Spleen (tissue), 13 donors: ENCODE measurements at places on chromosomes 16 and 17. TPM values are rescaled to one million over a fixed set of nuclear protein-coding genes. Genes with fewer than 3 reads are reported as not detected.

ATP2A1 gene
- total RNA-seq: 0.64 TPM

NOS2 gene
- 0.23 TPM for total RNA-seq

MSL1 gene
- total RNA-seq: 116 TPM

IFT20 gene
- 31.1 TPM for total RNA-seq

AFMID gene
- total RNA-seq: 27.0 TPM

ZPBP2 gene
- total RNA-seq: not detected

DNA sequence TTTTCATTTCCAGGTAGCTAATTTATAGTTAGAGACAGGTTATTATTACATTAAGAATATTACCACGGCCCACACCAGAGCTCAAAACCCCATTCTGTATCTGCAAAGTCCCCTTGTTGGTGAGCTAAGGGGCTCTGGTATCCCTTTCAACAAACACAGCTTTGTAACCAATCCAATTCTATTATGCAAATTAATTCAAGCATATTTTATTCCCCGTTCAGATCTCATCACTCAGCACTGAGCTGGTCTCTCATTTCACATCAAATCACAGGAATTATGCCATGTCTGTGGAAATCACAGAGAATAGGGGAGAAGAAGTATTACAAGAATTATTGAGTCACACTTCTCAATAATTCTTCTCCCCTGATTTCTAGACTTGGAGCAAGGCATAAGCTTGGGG is 111.7 kb downstream of the CDH11 start:
- no peak overlapping the region for H3K4me3 ChIP-seq
- no peaks in the 10 kb centered on the region for H3K27me3 ChIP-seq
- no peaks in the 10 kb centered on the region for H3K36me3 ChIP-seq
- DNase-seq: no peak

DNA sequence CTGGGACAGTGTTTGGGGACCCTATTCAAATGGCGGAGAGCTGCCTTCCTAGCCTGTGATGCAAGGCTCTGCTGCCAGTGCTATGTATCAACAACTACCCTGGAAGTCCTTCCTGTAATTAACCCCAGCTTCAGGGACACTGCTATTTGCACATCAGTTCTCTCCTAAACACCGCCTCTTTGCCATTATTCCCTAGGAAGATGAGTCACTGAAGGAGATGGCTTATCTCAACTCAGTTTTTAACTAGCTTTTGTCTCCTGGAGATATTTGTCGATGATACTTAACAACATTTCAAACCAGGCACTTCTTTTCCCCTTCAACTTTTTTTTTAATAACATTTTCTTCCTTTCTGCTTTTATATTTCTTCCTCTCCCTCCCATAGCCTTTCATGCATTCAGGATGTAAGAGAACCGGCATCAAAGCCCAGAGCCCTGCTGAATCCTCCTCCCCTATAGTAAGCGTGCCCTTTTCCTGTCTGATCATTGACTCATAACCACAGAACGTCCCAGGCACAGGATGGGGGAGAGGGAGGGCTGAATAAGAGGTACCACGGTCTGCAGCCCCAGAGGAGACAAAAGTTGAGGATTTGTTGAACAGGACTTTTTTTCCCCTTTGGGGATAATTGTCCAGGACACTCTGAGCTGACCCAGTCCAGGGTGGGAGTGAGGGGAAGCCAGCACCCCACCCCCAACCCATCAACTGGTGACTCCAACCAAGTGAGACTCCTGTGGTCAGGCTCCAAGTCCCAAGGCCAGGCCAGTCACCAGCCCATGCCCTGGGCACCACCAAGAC is 387.8 kb upstream of the SALL1 start:
- H3K36me3 ChIP-seq: no peaks in the 10 kb centered on the region
- no peak overlapping the region for H3K27ac ChIP-seq
- no peak for DNase-seq
- no peaks in the 10 kb centered on the region for H3K4me1 ChIP-seq

- no peaks in the 10 kb centered on the region for H3K36me3 ChIP-seq
- DNase-seq: peak; percentile 78
- no peak overlapping the region for H3K27ac ChIP-seq
Measured at GRCh38 chr17:82330322-82331239, 3.0 kb downstream of the SECTM1 start.

DNA sequence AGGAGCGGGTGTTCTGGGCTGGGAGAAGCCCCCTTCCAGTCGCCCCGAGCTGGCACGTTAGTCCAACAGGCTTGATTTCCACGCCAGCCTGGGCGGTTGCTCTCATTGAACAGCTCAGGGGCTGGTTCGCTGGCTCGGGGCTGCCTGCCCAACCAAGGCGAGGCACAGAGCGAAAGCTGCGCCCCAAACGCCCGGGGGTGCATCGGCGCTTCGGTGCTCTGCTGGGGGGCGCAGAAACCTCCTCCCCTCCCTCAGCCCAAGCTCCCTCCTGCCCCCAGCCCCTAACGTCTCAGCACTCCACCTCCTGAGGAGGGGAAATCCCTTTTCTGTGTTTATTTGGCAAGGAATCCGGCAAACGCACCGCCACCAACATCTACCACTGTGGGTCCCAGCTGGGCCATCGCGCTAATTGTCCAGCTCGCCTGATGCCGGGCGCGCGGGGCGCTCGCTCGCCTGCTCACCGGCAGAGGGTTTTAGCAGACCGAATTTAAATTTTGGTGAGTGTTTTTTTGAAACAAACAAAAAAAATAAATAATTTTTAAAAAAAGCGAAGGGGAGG is 29.5 kb upstream of the RBFOX1 start:
- H3K27ac ChIP-seq: no peak overlapping the region
- H3K36me3 ChIP-seq: no peaks in the 10 kb centered on the region
- no peak for DNase-seq
- H3K4me3 ChIP-seq: no peak overlapping the region

GRCh38 chr17:4530799-4531730 is 24.1 kb downstream of the MYBBP1A start:
- H3K27me3 ChIP-seq: no peaks in the 10 kb centered on the region
- H3K36me3 ChIP-seq: peaks cover 13% of the 10 kb centered on the region
- H3K4me1 ChIP-seq: peaks cover 72% of the 10 kb centered on the region

- H3K4me1 ChIP-seq: peaks cover 37% of the 10 kb centered on the region
- H3K27ac ChIP-seq: no peak overlapping the region
- DNase-seq: no peak
Measured at GRCh38 chr17:17748179-17748578, 66.9 kb downstream of the RAI1 start.

GRCh38 chr16:31871510-31871909 is 2.1 kb upstream of the ZNF267 start:
- no peaks in the 10 kb centered on the region for H3K27me3 ChIP-seq
- H3K27ac ChIP-seq: no peak overlapping the region

- H3K27me3 ChIP-seq: no peaks in the 10 kb centered on the region
- H3K4me3 ChIP-seq: no peak overlapping the region
Measured at GRCh38 chr17:19387921-19388521, 1.0 kb upstream of the MFAP4 start.

- DNase-seq: no peak
- no peaks in the 10 kb centered on the region for H3K36me3 ChIP-seq
- H3K4me3 ChIP-seq: no peak overlapping the region
- no peak overlapping the region for H3K27ac ChIP-seq
Measured at GRCh38 chr16:86570558-86571529, 4.2 kb downstream of the FOXC2 start.

DNA sequence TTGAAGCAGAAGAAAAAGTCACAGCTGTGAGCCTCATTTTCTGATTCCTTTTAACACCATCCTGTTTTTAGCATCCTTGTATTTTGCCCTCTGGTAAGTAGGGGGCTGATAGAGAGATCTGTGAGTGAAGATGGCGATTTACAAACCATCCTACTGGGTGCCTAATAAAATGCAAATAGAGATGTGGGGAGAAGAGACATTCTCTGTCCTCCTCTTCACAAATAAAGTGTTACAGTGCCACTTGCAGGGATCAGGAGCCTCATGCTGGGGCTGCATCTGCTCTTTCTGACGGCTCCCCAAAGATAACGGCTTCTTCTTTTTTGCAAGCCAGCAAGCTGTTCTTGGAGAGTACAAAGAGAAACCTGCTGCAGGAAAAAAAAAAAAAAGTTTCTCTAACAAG is 418.6 kb downstream of the TOX3 start:
- H3K27me3 ChIP-seq: no peaks in the 10 kb centered on the region
- H3K27ac ChIP-seq: no peak overlapping the region
- H3K4me3 ChIP-seq: no peak overlapping the region
- no peaks in the 10 kb centered on the region for H3K4me1 ChIP-seq
- no peak for DNase-seq

DNA sequence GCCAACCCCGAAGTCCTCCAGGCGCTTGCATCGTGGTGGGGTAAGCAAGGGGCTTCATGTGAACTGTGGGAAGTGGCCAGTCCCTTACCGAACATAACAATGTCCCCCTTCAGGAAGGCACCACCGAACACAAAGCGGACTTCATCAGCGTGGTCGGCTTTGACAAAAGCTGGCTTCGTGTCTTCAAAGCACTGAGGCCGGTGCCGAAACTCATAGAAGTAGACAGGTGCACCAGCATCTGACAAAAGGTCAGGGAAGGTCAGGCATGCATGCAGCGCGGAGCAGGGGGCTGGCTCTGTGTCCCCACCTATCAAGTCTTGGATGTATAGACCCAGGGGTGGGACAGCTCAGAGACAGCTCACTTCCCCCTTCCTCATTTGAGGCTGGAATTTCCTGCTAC is 16.6 kb upstream of the CES1 start:
- H3K36me3 ChIP-seq: no peaks in the 10 kb centered on the region
- no peak for DNase-seq
- H3K4me1 ChIP-seq: no peaks in the 10 kb centered on the region

DNA sequence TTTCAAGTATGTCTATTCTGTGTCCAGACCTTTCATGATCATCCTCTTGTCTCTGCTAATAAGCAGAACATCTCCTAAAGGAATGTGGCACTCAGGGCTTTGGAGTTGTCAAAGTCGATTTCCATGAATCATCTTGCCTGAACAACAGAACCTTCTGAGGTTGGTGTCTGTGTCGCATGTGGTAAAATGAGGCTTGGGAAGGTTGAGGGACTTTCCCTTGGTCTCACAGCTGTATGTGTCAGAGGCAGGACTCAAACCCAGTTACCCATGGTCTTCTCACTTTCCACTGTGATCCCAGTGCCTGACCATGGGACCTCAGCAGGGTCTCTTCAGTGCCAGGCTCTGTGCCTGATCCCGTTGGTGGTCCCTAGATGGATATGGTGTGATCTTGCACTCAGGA is 4.2 kb upstream of the GPRC5B start:
- H3K4me3 ChIP-seq: no peak overlapping the region
- H3K36me3 ChIP-seq: no peaks in the 10 kb centered on the region
- H3K4me1 ChIP-seq: peaks cover 15% of the 10 kb centered on the region

DNA sequence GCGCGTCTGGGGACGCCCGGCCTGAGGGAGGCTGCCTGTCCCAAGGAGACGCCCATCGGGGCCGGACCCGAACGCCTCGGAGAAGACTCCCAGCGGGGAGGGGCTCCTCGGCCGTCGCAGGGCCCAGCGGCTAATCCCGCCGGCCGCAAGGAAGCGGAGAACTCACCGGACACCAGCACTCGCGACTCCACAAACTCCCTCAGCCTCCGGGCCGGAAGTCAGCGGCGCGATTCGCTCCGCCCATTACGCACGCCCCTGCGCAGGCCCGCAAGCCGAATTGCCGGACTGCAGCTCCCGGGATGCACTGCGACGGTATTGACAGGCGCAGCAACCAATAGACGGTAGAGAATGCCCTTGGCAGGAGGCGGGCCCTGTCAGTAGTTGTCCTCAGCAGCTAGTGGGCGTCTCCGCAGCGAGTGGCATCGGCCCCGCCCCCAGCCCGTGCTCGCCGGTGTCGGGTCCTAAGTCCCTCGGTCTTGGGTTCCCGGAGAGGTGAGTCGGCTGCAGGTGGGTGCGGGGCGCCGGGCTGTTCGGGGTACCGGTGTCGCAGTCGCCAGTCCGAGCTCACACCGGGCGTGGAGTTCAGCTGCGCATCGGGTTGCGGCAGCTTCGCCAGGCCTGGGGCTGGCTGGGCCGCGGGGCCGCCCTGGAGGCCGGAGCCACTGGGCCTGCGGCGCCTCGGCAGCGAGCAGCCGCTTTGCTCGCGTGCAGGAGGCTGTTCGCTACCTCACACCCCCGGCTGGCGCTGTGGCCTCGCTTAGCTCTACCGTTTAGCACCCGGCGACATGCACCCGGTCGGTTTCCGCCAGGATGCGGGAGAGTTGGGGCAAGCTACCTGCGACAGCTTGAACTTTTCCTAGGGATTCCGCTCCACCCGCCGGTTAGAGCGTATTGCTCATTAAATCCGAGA is at the start of the genes ZNF174 and ZSCAN32:
Gene ZNF174, plus strand, starts transcription at position 437 of the 910 bp plus-strand sequence. CDS start 790 bp downstream, outside the sequence.
Gene ZSCAN32, minus strand, starts transcription at position 226 of the 910 bp plus-strand sequence. CDS start 3,447 bp downstream, outside the sequence.
- peaks cover 42% of the 10 kb centered on the region for H3K4me1 ChIP-seq
- H3K27me3 ChIP-seq: no peaks in the 10 kb centered on the region
- H3K36me3 ChIP-seq: no peaks in the 10 kb centered on the region
- DNase-seq: peak; percentile 99

- peak overlapping the region; percentile 72 for H3K4me3 ChIP-seq
- peak; percentile 94 for DNase-seq
- no peaks in the 10 kb centered on the region for H3K27me3 ChIP-seq
- peak overlapping the region; percentile 92 for H3K27ac ChIP-seq
Measured at GRCh38 chr17:57988301-57989250, 522 bp upstream of the VEZF1 start.

GRCh38 chr17:199806-200545 is 18.5 kb upstream of the DOC2B start:
- no peaks in the 10 kb centered on the region for H3K27me3 ChIP-seq
- H3K27ac ChIP-seq: peak overlapping the region; percentile 75
- H3K4me3 ChIP-seq: no peak overlapping the region
- H3K36me3 ChIP-seq: no peaks in the 10 kb centered on the region
- DNase-seq: peak; percentile 79

DNA sequence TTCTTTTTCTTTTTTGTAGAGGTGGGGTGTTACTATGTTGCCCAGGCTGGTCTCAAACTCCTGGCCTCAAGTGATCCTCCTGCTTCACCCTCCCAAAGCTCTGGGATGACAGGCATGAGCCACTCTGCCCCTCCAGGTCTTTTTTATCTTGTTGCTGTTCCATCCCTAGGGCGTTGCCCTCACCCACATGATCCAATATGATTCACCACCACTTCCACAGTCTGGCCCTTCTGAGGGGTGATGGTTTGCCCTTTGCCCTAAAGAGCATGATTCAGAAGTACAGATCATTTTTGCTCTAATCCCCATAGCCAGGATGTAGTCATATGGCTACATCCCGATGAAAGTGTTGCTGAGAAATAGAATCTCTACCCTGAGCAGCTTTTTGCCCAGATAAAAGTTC is 18.8 kb downstream of the STX4 start:
- no peak overlapping the region for H3K4me3 ChIP-seq
- H3K27ac ChIP-seq: no peak overlapping the region
- no peaks in the 10 kb centered on the region for H3K36me3 ChIP-seq
- no peak for DNase-seq
- no peaks in the 10 kb centered on the region for H3K27me3 ChIP-seq
- H3K4me1 ChIP-seq: peaks cover 7% of the 10 kb centered on the region

GRCh38 chr17:80099291-80100034 is 1.9 kb upstream of the GAA start:
- peak; percentile 74 for DNase-seq
- H3K4me1 ChIP-seq: peaks cover 33% of the 10 kb centered on the region
- H3K4me3 ChIP-seq: no peak overlapping the region
- H3K27me3 ChIP-seq: peaks cover 3% of the 10 kb centered on the region
- H3K36me3 ChIP-seq: no peaks in the 10 kb centered on the region

- peaks cover 100% of the 10 kb centered on the region for H3K36me3 ChIP-seq
- DNase-seq: no peak
- H3K4me3 ChIP-seq: no peak overlapping the region
- no peaks in the 10 kb centered on the region for H3K27me3 ChIP-seq
Measured at GRCh38 chr17:61955619-61956018, 27.8 kb upstream of the INTS2 start.
